ENCODE measurements at places on chromosomes 2 and 18. TPM values are rescaled to one million over a fixed set of nuclear protein-coding genes. Genes with fewer than 3 reads are reported as not detected.

Gene TNP1
- not detected for total RNA-seq

Gene ATOH8
- 1.2 TPM for total RNA-seq

Gene AQP12A
- total RNA-seq = not detected

Gene DSEL
- total RNA-seq = 0.48 TPM

Gene SCN9A
- total RNA-seq = 0.28 TPM

Gene LYPD6B
- total RNA-seq = 3.2 TPM

Gene HOXD8
- total RNA-seq = 0.88 TPM

Gene NYAP2
- total RNA-seq = 0.32 TPM

Gene SCTR
- total RNA-seq = not detected

Gene KIF3C
- total RNA-seq = 3.0 TPM

Gene PROC
- total RNA-seq = 0.20 TPM

Gene FIGN
- 1.0 TPM for total RNA-seq

Gene UGT1A10
- 6.9 TPM for total RNA-seq

Gene CCDC150
- total RNA-seq = 3.3 TPM

Gene MZT2B
- 270 TPM for total RNA-seq

Gene NT5DC4
- total RNA-seq = not detected

Gene COLEC12
- total RNA-seq = 0.68 TPM

Gene CXCR2
- 18.7 TPM for total RNA-seq

Gene KCNIP3
- total RNA-seq = 0.96 TPM

Gene SPP2
- not detected for total RNA-seq

Gene VAMP8
- total RNA-seq = 264 TPM

Gene OR6B2
- not detected for total RNA-seq

Gene LDLRAD4
- total RNA-seq = 3.0 TPM

Gene ZBTB7C
- total RNA-seq = 28.8 TPM

Gene DYSF
- 3.4 TPM for total RNA-seq

Gene RAPGEF4
- 3.3 TPM for total RNA-seq

Gene ABCG8
- total RNA-seq = not detected

Gene SLC5A7
- not detected for total RNA-seq

Gene STPG4
- total RNA-seq = 0.16 TPM

Gene LONRF2
- 0.48 TPM for total RNA-seq

Gene MC4R
- total RNA-seq = not detected

Gene TANK
- 37.0 TPM for total RNA-seq

Gene SCLY
- 8.9 TPM for total RNA-seq

Gene AFF3
- 0.96 TPM for total RNA-seq

Gene TMEM178A
- 0.40 TPM for total RNA-seq

Gene DSC2
- 434 TPM for total RNA-seq

Gene DHX57
- total RNA-seq = 9.0 TPM

Gene CTAGE1
- not detected for total RNA-seq

Gene NCKAP1
- total RNA-seq = 121 TPM

Gene CRYGD
- total RNA-seq = not detected

Gene TMEM163
- total RNA-seq = 0.20 TPM

Measured in esophagus mucosa (tissue), 1 donor.